Skeletal muscle cell (primary cell): ENCODE measurements at places on chromosomes 4 and X.

- DNase-seq: no peak
These were observed 1.7 kb downstream of the INTS6L start for GRCh38 chrX:135522132-135522530.

GRCh38 chr4:145822181-145822580 is 116.4 kb downstream of the ZNF827 start:
- no peak for DNase-seq

GRCh38 chr4:183330841-183331240 is 8.6 kb upstream of the CLDN24 start:
- no peak for DNase-seq

DNA sequence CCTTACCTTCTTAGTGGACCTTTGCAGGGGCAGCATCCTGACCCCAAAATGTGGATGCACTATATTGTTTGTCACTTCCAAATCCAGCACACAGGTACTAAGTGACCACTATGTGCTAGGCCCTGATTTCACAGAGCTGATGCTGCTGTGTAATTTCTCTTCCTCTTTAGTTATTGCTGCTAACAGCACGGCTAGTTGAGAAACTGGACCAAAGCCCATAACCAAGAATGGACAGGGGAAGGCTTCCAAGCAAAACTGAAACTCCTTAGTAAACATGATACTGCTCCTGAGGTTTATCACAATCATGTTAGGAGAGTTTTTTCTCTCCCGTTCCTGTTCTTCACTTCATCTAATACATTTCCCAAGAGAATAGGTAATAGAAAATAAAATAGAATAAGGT is 172.9 kb upstream of the TTC29 start:
- peak; percentile 69 for DNase-seq

DNA sequence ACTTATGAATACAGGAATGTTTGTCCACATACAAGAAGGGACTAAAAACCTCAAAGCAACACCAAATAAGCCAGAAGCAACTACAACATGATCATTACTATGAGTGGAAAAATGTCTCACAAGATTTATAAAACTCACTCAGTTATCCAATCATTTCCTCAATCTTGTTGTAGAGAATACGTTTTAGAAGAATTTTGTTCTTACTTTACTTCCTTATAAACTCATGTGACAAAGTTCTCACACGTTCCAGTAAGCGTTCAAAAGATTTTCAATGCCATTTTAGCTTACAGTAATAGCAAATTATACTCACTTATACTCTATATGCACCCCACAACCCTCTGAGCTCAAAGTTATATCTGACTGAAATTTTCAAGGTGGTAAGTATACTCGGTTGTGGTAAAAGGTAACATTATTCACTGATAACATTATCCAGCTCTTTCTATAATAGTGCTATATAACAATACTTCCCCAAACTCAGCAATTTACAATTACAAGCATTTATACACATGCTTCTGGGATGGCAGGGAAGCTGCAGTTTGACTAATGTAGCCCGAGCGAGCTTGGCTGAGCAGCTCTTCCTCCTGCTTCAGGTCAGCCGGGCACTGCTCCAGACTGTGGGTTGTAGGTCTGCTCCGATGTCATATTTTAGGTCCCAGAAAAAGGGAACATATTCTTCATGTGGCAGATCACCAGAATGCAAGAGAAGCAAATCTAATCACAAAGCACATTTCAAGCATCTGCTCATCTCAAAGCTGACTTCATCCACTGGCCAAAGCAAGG is 226.3 kb downstream of the RCHY1 start:
- DNase-seq: no peak

GRCh38 chrX:39175418-39176057 is 374.3 kb downstream of the MID1IP1 start:
- no peak for DNase-seq

GRCh38 chrX:39866229-39866628 is 231.5 kb downstream of the BCOR start:
- DNase-seq: no peak
